ENCODE measurements at places on chromosomes 6 and 20.
A peak's percentile ranks its signal among the peaks of the same experiment; 100 is the strongest.

DNA sequence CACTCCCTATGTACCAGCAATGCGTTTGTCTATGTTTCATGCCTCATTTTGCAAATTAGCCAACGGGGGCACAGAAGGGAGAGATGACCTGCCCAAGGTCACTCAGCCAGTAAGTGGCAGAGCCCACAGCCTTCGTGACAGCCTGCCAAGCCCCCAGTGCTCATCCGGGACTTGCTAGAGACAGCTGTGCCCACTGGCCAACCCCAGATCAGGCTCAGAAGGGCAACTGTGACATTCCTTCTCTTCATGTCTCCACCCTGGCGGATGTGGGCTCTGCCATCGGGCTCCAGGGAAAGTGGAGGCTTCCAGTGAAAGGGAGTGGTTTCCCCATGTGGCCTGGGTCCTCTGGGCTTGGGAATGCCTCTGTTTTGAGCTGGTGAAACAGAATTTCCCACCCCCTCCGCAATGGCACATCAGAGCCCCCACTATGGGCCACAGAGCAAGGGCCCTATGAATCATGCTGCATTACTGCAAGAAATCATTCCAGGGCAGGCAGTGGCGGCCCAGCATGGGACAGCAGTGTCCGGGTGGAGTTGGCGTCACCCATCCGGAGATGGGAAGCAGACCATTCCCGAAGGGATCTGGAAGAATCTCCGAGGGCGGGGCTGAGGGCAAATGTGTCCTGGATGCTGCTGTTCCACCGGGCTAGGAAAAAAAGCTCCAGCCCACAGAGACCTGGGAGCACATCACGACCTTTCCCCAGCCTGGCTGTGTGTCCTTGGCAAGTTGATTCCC lies 9.1 kb downstream of the RSPO4 start:
- no peak for DNase-seq
- no peaks in the 10 kb centered on the region for H3K36me3 ChIP-seq
- no peaks in the 10 kb centered on the region for H3K27me3 ChIP-seq
- H3K4me3 ChIP-seq, result no peak overlapping the region

GRCh38 chr6:148509800-148510581 lies 167.4 kb downstream of the SASH1 start:
- H3K4me1 ChIP-seq, result no peaks in the 10 kb centered on the region
- H3K36me3 ChIP-seq, result no peaks in the 10 kb centered on the region
- H3K27me3 ChIP-seq, result no peaks in the 10 kb centered on the region
- H3K27ac ChIP-seq, result peak overlapping the region; percentile 86
- DNase-seq, result no peak
- peak overlapping the region; percentile 51 for H3K4me3 ChIP-seq

GRCh38 chr6:119077643-119078375 lies 655 bp downstream of the FAM184A start:
- DNase-seq, result peak; percentile 65
- H3K36me3 ChIP-seq, result no peaks in the 10 kb centered on the region
- no peaks in the 10 kb centered on the region for H3K4me1 ChIP-seq
- H3K27me3 ChIP-seq, result no peaks in the 10 kb centered on the region
- peak overlapping the region; percentile 66 for H3K27ac ChIP-seq

DNA sequence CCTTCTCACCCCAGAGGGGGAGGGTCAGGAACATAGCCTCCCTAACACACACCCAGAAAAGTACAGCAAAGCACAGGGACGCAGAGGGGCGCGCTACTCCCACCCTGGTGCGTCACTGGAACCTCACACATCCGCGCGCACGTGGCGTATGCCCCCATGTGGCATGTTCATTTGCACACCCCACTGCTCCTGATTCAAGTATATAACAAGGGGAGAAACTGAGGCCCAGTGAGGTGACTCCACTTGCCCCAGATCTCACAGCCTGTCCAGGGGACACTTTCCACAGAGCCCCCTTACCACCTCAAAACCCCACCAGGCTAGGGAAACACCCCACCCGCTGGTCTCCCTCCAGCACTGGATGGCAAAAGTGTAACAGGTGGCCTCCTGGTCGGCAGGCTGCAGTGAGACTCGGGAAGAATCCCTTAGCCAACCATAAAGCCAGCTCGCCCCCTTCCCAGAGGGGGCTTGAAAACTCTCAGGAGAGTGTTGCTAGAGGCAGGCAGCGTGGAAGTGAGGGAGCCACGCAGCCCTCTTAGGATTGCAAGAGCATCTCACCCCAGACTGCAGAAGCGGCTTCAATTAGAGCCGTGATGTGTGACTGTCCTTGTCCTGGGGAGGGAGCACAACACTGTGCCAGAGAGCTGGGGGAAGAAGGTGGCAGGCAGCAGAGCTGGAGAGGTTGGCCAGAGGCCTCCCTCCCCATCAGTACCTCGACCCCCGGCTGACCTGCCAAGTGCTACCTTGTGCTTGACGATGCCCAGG lies at the start of gene GRM4:
Gene GRM4, minus strand, starts transcription at position 67 of the 762 bp plus-strand sequence. CDS start 12,591 bp downstream, outside the sequence.
- H3K4me1 ChIP-seq, result peaks cover 13% of the 10 kb centered on the region
- peaks cover 28% of the 10 kb centered on the region for H3K27me3 ChIP-seq
- peak within 1 kb of the TSS; percentile 58 for H3K4me3 ChIP-seq
- no peak within 1 kb of the TSS for H3K27ac ChIP-seq
- no peak for DNase-seq

DNA sequence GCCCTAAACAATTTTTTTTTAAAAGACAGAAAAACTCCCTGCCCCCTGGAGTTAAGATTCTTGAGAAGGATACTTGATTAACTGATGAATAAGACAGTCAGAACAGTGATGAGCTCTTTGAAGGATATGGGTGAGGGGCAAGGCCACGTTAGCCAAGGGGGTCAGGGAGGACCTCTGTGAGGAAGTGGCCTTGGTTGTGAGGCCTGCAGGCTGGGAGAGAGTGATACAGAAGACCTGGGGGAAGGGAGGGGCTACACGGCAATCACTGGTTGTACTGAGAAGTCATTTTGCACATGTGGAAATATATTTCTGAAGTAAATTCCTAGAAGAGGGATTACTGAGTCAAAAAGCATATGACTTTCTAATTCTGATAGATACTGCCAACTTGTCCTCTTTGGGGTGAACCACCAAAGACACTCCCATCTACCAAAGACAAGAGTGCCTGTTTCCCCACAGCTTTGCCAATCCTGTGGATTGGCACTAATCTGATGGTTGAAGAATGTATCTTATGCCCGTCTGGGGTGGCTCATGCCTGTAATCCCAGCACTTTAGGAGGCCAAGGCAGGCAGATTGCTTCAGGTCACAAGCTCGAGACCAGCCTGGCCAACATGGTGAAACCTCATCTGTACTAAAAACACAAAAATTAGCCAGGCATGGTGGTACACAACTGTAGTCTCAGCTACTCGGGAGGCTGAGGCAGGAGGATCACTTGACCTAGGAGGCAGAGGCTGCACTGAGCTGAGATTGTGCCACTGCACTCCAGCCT lies 22.3 kb upstream of the BCAS4 start:
- no peak overlapping the region for H3K27ac ChIP-seq
- no peaks in the 10 kb centered on the region for H3K27me3 ChIP-seq
- DNase-seq, result no peak
- no peaks in the 10 kb centered on the region for H3K36me3 ChIP-seq

DNA sequence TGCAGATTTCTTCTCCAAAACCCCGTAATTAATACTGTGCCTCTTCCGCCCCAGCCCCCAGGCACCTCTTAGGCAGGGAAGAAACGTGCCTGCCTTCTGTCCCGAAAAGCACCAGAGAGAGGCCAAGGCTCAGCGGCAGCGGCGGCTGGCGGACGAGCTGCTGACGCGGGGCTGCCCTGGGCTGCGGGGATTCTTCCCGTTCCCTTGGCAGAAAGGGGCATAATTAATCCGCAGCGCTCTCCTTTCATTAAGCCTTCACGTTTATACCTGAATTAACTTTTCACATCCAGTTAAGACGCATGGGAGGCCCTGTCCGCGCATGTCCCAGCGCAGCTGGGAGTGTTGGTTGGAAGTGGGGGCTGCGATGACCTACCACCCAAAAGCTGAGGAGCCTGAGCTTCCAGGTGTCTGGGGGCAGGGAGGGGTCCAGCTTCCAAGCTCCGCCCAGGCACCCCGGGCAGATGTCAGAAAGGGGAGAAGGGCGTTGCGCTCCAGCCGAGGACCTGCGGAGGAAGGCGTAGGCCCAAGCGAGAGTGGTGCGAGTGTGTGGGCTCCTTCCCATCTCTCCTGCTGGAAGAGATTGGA lies 167.4 kb upstream of the LRFN2 start:
- peaks cover 3% of the 10 kb centered on the region for H3K4me1 ChIP-seq
- H3K27me3 ChIP-seq, result no peaks in the 10 kb centered on the region
- no peak overlapping the region for H3K4me3 ChIP-seq
- no peak for DNase-seq

DNA sequence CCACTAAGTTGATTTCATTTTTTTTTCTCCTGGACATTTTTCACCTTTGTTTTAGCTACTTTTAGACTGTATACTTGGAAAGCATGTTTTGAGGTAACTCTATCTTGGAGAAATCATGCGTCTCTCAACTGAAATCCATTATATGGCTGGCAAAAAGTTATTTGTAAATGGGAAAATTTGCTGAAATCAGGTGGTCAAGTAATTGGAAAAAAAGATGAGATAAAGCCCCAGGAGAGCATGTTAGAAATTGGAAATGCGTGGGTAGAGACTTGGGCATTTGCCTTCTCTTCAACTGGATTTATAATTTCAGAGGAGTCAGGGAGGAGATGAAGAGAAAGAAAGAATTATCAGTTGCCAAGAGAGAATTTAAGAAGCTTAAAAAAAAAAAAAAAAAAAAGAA lies 217.1 kb upstream of the MAP3K7 start:
- DNase-seq, result no peak
- no peaks in the 10 kb centered on the region for H3K36me3 ChIP-seq
- no peaks in the 10 kb centered on the region for H3K27me3 ChIP-seq
- H3K27ac ChIP-seq, result no peak overlapping the region

DNA sequence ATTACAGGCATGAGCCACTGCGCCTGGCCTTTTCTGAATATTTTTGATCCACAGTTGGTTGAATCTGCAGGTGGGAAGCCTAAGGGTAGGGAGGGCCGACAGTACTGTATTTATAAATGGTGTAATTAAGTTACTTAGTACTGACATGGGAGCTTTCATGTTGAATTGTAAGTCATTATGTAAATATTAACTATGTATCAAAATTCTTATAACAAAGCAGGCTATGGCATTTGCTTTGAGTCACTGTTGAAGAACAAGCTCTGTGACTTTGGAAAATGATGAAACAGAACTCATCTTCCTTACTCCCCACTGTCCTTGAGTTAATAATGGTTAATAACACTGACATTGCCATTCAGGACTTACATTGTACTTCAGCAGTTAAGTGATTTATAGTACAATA lies 63.0 kb upstream of the TXNDC5 start:
- H3K27ac ChIP-seq, result no peak overlapping the region
- H3K4me1 ChIP-seq, result no peaks in the 10 kb centered on the region
- DNase-seq, result no peak
- no peak overlapping the region for H3K4me3 ChIP-seq
- H3K36me3 ChIP-seq, result no peaks in the 10 kb centered on the region

DNA sequence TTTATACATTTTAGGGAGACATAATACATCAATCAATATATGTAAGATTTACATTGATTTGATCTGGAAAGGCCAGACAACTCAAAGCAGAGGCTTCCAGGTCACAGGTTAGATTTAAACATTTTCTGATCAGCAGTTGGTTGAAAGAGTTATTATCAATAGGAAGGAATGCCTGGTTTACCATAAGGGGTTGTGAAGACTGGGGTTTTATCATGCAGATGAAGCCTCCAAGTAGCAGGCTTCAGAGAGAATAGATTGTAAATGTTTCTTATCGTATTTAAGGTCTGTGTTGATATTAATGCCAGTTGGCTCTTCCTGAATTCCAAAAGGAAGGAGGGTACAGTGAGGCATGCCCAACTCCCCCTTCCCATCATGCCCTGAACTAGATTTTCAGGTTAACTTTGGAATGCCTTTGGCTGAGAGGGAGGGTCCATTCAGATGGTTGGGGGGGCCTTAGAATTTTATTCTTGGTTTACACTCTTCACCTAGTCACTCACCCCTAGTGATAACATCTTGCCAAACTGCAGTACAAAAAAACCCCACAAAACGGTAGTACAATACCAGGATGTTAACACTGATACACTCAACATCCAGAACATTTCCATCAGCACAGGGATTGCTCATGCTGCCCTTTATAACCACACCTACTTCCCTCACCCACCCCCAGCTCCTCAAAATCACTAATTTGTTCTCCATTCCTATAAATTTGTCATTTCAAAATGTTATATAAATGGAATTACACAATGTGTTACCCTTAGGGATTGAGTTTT lies 259.6 kb upstream of the PLN start:
- H3K27me3 ChIP-seq, result no peaks in the 10 kb centered on the region
- H3K27ac ChIP-seq, result peak overlapping the region; percentile 26
- peaks cover 51% of the 10 kb centered on the region for H3K4me1 ChIP-seq
- DNase-seq, result no peak
- no peaks in the 10 kb centered on the region for H3K36me3 ChIP-seq

DNA sequence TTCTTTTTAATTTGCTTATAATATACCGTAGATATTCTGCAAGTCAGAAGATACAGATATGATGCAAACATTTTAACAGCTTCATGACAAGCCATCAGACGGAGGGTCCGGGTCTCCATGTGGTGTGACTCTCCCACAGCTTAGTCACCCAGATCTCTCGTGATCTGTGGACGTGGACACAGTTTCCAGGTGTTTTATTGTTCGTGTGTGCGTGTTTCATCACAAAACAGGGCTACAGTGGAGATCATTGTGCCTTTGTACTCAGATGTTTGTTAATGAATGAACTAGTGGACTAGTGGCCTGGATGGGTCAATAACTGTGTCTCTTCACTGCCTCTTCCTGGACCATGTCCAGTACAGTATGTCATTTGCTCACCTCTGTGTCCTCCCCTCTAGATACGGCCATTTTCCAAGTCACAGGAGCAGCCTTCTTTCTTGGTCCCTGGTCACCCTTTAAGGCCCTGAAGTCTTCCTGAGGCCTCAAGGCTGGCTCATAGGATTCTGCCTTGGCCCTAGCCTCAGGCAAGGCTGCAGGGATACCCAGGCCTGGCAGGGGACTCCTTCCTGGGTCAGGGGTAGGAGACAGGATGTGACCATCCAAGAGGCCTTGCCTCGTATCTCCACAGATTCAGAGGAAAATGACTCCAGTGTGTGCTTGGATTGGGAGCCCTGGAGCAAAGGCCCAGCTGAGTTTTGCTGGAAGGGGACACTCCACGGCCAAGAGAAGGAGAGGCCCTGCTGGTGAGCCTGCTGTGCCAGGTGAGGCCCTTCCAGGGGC lies 4.6 kb downstream of the ADIG start:
- no peak for DNase-seq
- H3K27ac ChIP-seq, result no peak overlapping the region
- no peak overlapping the region for H3K4me3 ChIP-seq
- H3K4me1 ChIP-seq, result peaks cover 3% of the 10 kb centered on the region

GRCh38 chr6:74870403-74870802 lies 335.4 kb downstream of the COL12A1 start:
- H3K4me1 ChIP-seq, result no peaks in the 10 kb centered on the region
- H3K36me3 ChIP-seq, result no peaks in the 10 kb centered on the region
- no peak overlapping the region for H3K27ac ChIP-seq

- no peak for DNase-seq
- H3K4me3 ChIP-seq, result no peak overlapping the region
- no peaks in the 10 kb centered on the region for H3K36me3 ChIP-seq
- no peak overlapping the region for H3K27ac ChIP-seq
Measured at GRCh38 chr6:101543796-101544195, 150.3 kb downstream of the GRIK2 start.

GRCh38 chr20:44983093-44983674 lies 16.9 kb downstream of the STK4 start:
- no peak overlapping the region for H3K4me3 ChIP-seq
- H3K27ac ChIP-seq, result no peak overlapping the region
- DNase-seq, result no peak
- H3K4me1 ChIP-seq, result no peaks in the 10 kb centered on the region
- H3K27me3 ChIP-seq, result no peaks in the 10 kb centered on the region

Measured in ascending aorta (tissue), 2 donors.